ENCODE measurements at places on chromosomes 1 and 21. TPM values are rescaled to one million over a fixed set of nuclear protein-coding genes. Genes with fewer than 3 reads are reported as not detected.

The ACTN2 gene
- total RNA-seq: not detected

The ALX3 gene
- total RNA-seq: not detected

The FAM110D gene
- 0.03 TPM for total RNA-seq

The KRTAP19-3 gene
- total RNA-seq: not detected

The DDR2 gene
- total RNA-seq: 0.32 TPM

The OR10J1 gene
- total RNA-seq: not detected

The FCAMR gene
- total RNA-seq: not detected

The CYYR1 gene
- not detected for total RNA-seq

The MROH9 gene
- not detected for total RNA-seq

The PADI2 gene
- 0.84 TPM for total RNA-seq

The NTMT2 gene
- total RNA-seq: not detected

The MIGA1 gene
- 6.2 TPM for total RNA-seq

The CCDC190 gene
- not detected for total RNA-seq

The HES3 gene
- not detected for total RNA-seq

The LPAR3 gene
- total RNA-seq: 0.20 TPM

The NBPF4 gene
- 0.08 TPM for total RNA-seq

The OR2T29 gene
- total RNA-seq: not detected

The CD84 gene
- total RNA-seq: not detected

The JAM2 gene
- total RNA-seq: not detected

The RXFP4 gene
- not detected for total RNA-seq

The ECM1 gene
- 1.9 TPM for total RNA-seq

The FMO3 gene
- not detected for total RNA-seq

The PLA2G2C gene
- total RNA-seq: not detected

The LAPTM5 gene
- 0.25 TPM for total RNA-seq

The LCE6A gene
- not detected for total RNA-seq

The VSIG8 gene
- not detected for total RNA-seq

The FMO5 gene
- total RNA-seq: 1.1 TPM

The LRRIQ3 gene
- 0.87 TPM for total RNA-seq

The RGS16 gene
- total RNA-seq: 0.16 TPM

The ERICH3 gene
- not detected for total RNA-seq

The ST7L gene
- 10.5 TPM for total RNA-seq

The NOS1AP gene
- total RNA-seq: 0.53 TPM

The SV2A gene
- 0.15 TPM for total RNA-seq

The TMEM125 gene
- not detected for total RNA-seq

The OR2G6 gene
- total RNA-seq: not detected

The EPHA10 gene
- 0.95 TPM for total RNA-seq

The BTBD8 gene
- total RNA-seq: 0.49 TPM

The KANK4 gene
- total RNA-seq: 0.28 TPM

The MCOLN3 gene
- 3.6 TPM for total RNA-seq

The SH3BGR gene
- 0.49 TPM for total RNA-seq

The MAEL gene
- not detected for total RNA-seq

The VWA5B1 gene
- total RNA-seq: not detected

The TMEM269 gene
- total RNA-seq: 0.05 TPM

The ZDHHC18 gene
- 43.8 TPM for total RNA-seq

The BTBD19 gene
- total RNA-seq: 2.6 TPM

The FOXO6 gene
- total RNA-seq: 0.96 TPM

The SDHB gene
- total RNA-seq: 98.7 TPM

Measured in A549 treated with AZD2906 at 1 μM for 4 hours (cell line).